Activated naive CD4-positive, alpha-beta T cell (primary cell): ENCODE measurements at places on chromosomes 6 and 20.

GRCh38 chr6:8588176-8588575 lies 152.8 kb upstream of the SLC35B3 start:
- no peak for DNase-seq

- DNase-seq: peak; percentile 90
Measured at GRCh38 chr6:34196116-34196832, 40.4 kb upstream of the HMGA1 start.

- DNase-seq: no peak
Measured at GRCh38 chr20:2616634-2617033, 35.8 kb upstream of the NOP56 start.

- no peak for DNase-seq
Measured at GRCh38 chr6:163695414-163695864, 280.9 kb downstream of the QKI start.

GRCh38 chr6:5086294-5086890 lies 1.3 kb downstream of the PPP1R3G start:
- DNase-seq: no peak

DNA sequence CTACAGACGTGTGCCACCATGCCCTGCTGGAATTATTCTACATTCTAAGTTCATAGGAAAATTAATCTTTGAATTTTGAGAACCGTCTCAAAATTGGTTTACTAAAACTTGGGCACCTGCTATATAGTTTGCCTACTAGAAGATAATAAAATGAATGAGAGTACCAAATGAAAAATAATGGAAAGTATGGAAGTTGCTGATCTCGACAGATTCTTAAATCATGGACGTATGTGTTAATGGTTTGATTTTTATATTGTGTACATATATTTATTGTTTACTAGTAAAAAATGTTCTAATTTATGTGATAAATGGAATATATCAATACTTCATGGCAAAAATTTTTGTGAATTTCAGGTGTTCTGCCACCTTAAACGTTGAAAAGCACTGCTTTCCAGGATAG lies 60.0 kb downstream of the KIZ start:
- no peak for DNase-seq

- no peak for DNase-seq
Measured at GRCh38 chr20:51454250-51454865, 88.2 kb downstream of the NFATC2 start.

DNA sequence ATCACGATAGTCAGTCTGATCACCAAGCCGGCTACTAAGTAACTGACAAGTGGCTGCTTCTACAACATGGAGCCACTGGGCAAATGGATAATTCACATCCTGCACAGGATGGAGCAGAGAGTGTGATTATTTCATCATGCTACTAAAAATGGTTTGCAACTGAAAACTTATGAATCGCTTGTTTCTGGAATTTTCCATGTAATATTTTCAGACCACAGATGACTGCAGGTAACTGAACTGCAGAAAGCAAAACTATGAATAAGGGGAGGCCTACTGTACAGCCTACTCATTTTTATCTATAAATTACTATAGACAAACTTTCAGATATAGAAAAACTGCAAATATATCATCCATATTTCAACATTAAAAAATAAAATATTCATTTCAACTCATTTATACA lies 91.5 kb downstream of the EPB41L2 start:
- DNase-seq: no peak

DNA sequence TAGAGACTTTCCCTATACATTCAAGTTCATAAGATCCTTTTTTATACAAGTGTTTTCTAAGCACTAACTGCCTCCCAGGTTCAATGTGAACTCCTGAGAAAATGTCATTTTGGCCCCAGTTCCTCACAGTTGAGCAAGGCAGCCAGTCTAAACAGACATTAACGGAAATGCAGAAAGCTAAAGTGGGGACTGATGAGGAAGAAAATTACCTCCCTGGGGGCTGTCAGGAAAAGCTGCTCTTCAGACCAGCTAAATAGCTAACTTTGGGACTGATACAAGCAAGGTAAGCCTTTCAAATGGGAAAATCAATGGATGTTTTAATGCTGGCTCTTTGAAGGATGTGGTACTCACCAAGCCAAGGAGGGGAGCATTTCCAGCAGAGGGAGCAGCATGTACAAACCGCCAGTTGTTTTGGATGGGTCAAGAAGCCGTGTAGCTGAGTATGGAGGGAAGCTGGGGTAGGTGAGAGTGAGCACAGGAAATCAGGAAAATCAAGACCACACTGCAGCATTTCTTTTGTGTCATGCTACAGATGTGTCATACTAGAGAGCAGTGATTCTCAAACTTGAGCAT lies 180.8 kb upstream of the CHD6 start:
- DNase-seq: no peak

DNA sequence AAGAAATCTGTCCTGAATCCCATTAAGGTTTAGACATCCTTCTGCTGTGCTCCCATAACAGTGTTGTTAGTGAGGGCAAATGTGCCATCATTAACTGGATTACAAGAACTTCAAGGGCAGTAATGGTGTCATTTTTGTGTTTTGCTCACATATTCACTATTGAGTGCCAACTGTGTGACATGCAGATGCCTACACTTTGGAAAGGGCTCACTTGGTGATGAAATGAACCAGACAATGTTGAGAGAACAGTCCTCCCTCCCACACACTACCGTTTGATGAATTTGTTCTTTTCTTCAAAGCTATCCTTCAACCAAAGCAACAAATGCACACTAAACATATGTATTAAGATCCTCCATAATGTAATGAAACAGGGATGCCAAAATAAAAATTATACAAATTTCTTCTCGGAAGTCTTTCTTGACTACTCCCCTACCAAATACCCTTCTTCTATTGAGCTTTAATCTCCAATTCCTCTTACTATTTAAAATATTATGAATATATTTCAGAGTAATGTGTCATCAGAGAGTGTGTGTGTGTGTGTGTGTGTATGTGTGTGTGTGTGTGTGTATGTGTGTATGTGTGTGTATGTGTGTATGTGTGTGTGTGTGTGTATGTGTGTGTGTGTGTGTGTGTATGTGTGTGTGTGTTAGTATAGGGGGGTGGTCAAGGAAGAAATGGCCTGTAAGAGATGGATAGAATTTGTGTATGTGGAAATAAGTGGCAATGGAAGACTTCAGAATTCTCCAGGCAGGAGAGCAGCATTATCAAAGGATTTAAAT lies 92.3 kb upstream of the ENPP5 start:
- no peak for DNase-seq

- no peak for DNase-seq
Measured at GRCh38 chr20:42380287-42380686, 762.1 kb upstream of the CHD6 start.

DNA sequence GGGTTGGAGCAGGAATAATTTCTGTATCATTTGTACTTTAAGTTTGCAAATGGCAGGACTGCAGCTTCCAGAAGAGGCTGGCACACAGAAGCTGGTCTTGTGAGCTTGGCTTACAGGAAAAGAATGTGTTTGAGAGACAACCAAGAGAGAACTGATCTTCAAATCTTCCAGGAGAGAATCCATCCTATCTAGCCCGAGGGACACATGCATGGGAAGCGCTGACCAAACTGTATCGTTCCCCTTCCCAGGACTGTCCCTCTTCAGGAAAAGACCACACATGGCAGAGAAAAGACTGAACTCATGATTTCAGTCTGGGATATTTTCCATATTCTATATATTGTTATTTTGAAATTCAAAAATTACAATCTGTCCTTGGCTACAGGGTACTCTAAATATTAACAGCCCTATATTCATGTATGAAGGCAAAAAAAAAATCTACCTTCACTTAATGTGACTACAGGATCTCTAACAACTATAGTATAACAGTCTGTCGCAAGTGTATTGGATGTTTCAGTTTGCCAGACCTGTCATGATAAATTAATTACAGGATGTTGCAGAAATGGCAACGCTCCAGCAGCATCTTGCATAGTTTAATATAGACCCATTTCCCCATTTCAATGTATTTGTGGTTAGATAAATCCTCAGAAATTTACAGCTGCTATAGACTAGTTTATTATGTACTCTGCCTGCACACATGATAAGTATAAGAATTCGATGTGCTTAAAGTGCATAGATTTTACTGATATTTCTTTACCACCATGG lies 99.4 kb downstream of the MYB start:
- no peak for DNase-seq

DNA sequence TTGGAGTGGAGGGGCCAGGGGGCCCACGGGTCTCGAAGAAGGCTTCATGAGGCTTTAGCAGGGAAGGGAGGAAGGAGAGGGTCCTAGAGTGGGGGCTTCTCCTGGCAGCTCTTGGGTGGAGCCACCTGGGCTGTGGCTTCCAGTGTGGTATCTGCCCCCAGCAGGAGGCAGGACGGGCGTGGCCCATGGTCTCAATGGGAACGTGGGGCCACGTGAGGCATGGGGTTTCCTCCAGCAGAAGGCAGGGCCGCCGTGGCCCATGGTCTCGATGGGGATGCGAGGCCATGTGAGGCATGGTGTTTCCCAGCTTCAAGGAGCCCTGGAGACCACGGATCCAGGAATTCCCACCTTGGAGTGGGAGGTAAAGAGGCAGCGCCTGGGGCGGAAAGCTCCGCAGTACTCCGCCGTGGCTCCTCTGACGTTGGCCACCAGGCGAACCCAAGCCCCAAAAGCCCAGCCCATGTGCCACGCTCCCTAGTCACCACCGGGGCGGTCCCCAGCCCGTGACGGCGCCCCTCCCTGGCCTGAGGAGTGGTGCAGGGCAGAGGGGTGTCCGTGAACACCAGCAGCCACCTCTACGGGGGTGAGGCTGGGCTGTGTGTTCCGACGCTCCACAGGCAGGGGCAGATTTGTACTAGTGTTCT lies 62.0 kb upstream of the GATA5 start:
- no peak for DNase-seq

DNA sequence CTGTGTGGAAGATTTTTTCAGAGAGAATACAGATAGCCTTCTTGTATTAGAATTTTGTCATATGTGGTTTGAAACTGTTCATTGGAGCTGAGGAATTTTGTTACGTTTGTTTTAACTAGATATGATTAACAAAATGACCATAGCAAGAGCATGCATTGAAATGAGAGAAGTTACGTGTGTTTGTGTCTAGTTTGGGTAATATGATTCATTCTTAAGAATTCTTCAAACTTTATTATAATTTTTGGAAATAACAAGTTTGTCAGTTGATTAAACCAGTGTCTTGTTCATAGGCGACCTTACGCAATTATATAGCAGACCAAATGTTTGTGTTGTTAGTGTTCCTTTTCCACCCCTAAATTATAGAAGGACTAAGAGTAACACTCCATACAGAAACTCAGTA lies 5.5 kb downstream of the GMNN start:
- no peak for DNase-seq

DNA sequence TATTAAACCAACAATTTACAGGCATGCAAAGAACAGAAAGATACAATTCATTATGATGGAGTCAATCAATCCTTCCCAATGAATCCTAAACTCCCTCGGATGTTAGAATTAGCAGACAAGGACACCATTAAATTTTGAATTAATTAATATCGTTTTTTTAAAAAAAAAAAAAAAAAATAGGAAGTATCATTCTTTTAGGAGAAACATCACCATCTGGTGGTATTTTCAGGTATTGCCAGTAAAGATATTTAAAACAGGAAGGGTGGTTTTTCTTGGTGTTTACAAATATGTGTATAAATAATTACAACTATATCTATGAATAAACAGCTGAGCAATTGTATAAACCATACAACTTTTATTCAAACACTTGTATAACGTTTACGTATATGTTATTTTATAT lies 564.4 kb downstream of the HAO1 start:
- no peak for DNase-seq

DNA sequence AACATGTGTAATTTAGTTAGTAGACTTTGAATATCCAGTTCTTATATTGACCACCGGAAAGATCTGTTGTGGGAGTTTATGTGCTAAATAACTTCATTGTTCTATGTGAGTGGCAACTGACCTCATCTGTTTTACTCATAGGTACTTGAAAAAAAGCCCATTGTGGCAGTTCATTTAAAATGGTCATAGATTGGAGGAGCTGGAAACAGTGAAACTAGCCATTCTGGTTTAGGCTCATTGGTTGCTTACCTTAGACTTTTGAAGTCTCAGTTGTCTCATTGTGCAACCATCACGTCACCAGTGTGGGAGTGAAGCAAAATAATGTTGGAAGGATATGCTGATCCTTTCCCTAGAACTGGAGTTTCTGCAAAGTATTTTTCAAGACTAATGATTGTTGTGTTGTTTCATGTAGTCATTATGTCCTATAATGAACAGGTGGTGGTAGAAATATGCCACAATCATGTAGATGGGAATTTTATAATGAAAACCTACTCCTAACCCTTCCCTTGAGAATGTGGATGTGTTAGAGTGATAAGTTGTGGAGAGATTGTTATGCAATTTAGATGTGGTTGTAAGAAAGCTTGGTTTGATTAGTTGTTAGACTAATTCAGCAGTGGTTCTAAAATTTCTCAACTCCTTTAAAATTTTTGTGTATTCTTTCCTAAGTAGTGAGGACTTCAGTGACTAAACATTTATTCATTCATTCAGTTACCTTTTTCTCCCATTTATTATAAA lies 18.3 kb downstream of the DSP start:
- DNase-seq: no peak

GRCh38 chr6:44230034-44230675 lies 6.8 kb downstream of the SLC29A1 start:
- no peak for DNase-seq

GRCh38 chr6:114030767-114031166 lies 59.8 kb upstream of the HDAC2 start:
- DNase-seq: no peak

GRCh38 chr20:42026599-42026998 lies 408.4 kb upstream of the CHD6 start:
- no peak for DNase-seq

DNA sequence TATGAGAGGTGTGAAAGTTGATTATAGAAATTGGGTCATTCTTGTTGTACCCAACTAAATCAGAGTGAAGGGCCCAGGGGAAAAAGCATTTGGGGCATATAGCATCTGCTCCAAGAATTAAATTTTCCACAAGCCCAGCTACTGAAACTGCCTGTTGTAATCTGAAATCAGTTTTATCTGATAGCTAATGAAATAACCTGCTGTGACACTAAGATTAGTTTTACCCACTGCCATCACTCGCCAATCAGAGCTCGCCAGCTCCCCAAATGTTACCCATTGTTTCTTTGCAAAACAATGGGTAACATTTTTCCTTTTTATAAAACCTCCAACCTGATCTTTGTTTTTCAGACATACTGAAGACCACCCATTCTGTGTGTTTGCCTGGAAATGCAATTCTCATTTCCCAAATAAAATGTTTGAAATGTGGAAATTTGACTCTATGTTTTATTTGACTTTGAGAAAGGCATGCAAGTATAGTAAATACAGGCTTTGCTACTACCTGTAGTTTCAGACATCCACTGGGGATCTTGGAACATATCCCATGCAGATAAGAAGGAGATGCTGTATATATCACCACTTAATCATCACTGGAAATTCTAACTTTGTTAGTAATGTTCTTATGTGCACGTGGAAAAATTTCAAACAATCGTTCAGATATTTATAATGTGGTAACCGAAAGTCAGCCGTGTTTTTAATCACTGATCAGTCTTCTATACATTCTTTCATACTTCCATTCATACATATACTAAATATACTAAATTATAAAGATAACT lies 6.3 kb upstream of the AHI1 start:
- no peak for DNase-seq

DNA sequence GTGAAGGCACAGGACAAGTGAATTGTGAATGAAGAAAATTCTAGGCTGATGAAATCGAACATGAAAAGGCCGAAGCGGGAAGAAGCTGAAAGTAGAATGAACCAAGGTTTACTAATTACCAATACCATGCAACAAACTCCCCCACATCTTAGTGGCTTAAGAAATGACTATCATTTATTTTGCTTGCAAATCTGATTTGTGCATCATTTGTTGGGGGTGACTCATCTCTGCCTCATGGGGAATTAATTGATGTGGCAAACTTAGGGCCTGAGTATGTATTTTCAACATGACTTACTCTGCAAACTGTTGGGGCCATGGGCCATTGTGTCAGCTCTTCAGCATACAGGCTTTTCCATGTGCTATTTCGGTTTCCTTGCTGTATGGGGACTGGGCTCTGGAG lies 26.8 kb downstream of the PPP1R14C start:
- no peak for DNase-seq
